Gastrocnemius medialis (tissue), 4 donors: ENCODE measurements at places on chromosomes 7 and 10. TPM values are rescaled to one million over a fixed set of nuclear protein-coding genes. Genes with fewer than 3 reads are reported as not detected.
A peak's percentile ranks its signal among the peaks of the same experiment; 100 is the strongest.

The WNT8B gene
- total RNA-seq = not detected

The PROSER2 gene
- 0.88 TPM for total RNA-seq

The AKR1C2 gene
- total RNA-seq = 336 TPM

The PAX4 gene
- not detected for total RNA-seq

The DPYSL4 gene
- 0.61 TPM for total RNA-seq

The RNF32 gene
- total RNA-seq = not detected

The OR2A42 gene
- not detected for total RNA-seq

The ITPRID1 gene
- not detected for total RNA-seq

The CADPS2 gene
- total RNA-seq = 3.7 TPM

The MYH16 gene
- not detected for total RNA-seq

The SUN3 gene
- not detected for total RNA-seq

The ANXA7 gene
- 199 TPM for total RNA-seq

The MUC3A gene
- total RNA-seq = 0.71 TPM

The AMPH gene
- total RNA-seq = 4.5 TPM

The LRRD1 gene
- not detected for total RNA-seq

The CALHM3 gene
- not detected for total RNA-seq

The MYL7 gene
- total RNA-seq = not detected

The SORBS1 gene
- 331 TPM for total RNA-seq

The TMEM229A gene
- not detected for total RNA-seq

DNA sequence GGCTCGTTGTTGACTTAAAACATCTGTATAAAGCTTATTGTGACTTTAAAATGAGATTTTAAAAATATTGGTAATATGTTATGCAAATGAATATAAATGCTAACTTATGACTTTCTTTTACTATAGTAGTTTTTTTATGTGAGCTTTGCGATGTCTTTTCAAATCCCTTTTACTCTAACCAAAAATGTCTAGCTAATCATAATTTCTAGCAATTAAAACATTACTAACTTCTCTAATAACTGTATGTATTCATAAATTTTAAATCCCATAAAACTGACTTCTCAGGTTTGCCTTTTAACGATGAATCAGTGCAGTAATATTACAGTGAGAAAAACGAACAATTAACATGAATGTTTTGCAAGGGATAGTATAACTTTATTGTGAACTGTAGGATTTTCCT lies 113.2 kb downstream of the MAPK8 start:
- DNase-seq = no peak

DNA sequence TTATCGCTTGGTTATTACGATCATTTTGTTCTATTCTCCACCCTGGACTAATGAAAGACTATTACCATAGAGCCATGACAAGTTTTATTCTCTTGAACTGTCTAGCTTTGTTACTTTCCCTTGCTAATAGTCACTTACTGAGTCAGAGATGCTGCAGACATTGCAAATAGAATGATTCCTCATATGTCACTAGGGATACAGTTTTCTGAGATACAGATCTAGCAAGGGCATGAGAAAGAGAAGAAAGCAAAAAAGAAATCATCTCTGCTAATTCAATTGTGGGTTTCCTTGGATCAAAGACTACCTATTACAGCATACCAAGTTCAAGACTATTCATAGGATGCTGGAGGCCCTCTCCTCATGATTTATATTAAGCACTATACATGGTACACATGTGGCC lies 204.3 kb downstream of the MBL2 start:
- DNase-seq = no peak

DNA sequence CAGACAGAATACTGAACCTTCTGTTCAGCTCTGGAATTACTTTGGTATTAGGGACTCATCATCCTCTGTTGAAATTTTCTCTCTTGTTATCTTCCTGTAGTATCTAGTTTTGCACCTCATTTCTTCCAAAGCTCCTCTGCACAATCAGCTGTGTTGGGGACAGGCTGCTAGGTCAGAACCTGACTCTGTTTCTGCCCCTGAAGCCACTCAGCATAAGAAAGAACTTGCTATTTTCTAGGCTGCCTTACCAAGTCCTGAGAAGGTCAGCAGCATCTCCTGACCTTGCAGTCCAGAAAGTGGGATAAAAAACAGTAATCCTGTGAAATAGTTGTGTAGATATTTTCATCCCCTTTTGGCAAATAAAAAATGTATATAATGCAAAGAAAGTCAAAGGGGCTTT lies 862.6 kb downstream of the SORCS3 start:
- no peak for DNase-seq

- DNase-seq = no peak
Measured at GRCh38 chr10:128549101-128549608, 422.9 kb upstream of the MKI67 start.

GRCh38 chr10:75955973-75956502 lies 524.6 kb downstream of the LRMDA start:
- no peak for DNase-seq

- DNase-seq = no peak
Measured at GRCh38 chr10:106727170-106727569, 437.3 kb downstream of the SORCS1 start.

DNA sequence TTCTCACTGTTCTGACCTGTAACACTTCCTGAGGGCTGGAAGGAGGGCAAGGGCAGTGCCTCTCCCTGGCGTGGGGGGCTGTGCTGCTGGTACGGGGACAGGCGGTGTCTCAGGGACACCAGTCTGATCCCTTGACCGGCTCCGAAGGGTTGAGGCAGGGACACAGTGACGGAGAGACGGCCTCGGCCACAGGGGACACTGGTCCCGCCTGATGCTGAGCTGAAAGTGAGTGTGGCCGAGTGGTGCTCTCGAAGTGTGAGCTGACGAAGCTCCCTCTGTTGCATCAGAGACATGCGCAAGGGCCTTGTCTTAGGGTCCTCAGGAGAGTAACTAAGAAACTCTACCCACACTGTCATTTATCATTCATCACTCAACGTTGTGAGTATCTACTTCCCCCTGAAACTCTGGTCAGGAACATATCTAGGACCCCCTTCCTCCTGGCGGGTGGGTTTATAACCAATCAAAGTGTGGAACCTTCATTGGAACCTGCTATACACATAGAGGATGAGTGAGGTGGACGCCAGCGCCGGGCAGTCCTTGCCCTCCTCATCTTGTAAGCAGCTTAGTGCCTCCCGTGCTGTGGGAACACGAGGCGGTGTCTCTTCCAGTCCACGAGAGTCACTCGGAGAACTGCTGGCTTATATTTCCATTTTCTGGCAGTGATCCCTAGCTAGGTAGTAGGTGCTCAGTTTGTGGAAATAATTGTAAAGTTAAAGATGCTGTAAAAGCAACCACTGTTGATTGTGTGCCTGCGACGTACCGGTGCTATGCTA lies 283.1 kb downstream of the DNAJB6 start:
- DNase-seq = no peak

GRCh38 chr10:120506674-120507073 lies 49.6 kb downstream of the PLPP4 start:
- DNase-seq = no peak

GRCh38 chr10:101839002-101839401 lies 4.6 kb downstream of the KCNIP2 start:
- no peak for DNase-seq

DNA sequence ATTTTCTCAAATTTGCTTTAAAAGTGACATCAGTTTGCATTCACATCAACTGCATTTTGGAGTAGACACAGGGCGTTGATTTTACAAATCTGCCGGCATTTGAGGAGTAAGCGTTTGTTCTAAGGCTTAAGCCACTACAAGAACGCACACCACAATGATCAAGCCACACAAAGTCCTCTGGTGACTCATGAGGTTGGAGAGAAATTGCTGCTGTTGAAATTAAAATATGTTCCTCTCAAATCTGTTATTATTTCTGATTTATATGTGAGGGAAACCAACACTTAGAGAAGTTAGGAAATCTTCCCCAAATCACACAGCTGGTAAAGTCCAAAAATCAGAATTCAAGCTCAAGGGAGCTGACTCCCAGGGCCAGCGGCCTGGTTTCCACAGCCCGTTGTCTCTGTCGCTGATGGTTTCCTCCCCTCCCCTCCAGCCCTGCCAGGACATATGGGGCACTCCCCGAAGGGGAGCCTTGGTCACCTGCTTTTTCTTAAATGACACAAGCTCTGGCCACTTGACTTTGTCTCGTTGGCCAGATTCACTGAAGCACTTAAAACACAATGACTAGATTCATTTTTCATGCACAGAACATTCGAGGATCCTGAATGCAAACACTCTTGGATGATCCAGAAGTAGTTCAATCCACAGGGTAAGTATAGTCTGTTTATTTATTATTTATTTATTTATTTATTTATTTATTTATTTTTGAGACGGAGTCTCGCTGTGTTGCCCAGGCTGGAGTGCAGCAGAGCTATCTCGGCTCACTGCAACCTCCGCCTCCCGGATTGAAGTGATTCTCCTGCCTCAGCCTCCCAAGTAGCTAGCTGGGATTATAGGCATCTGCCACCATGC lies 29.2 kb upstream of the KLF6 start:
- DNase-seq = no peak

DNA sequence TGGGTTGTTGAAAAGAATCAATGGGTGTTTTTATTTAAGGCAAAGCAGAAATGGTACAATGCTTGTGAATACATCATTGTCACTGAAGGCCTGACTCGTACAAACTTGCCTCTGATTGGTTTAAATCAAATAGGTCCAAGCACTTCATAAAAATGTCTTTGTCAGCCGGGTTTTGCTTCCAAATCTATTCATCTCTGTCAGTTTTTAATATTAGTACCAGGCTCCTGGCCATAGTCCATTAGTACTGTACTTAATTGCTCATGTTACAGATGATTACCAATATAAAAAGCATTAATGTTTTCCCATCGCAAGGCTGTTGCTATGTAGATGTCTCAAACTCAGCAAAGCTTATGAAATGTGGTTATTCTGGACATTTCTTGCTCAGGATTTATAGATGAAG lies 171.9 kb downstream of the ARID5B start:
- no peak for DNase-seq

GRCh38 chr7:153943457-153943856 lies 108.7 kb upstream of the DPP6 start:
- no peak for DNase-seq

GRCh38 chr10:130409331-130409730 lies 273.1 kb downstream of the GLRX3 start:
- no peak for DNase-seq

DNA sequence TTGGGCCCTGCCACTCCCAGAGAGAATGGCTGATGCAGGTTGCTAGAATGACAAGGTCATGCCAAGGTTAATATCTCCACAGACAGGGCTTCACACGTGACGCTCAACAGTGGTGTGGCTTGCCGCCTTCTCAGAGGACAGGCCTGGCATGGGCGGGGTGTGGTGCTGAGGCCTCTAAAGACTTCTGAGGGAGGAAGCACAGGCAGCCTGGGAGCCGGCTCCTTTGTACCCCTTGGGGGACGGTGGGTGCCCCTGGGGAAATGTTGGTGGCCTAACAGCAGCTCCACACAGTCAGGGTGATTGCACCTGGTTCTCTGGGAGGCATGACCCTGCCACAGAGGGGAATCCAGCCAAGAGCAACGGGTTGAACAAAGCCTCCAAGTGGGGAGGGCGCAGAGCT lies 115.1 kb downstream of the PKD1L1 start:
- no peak for DNase-seq

DNA sequence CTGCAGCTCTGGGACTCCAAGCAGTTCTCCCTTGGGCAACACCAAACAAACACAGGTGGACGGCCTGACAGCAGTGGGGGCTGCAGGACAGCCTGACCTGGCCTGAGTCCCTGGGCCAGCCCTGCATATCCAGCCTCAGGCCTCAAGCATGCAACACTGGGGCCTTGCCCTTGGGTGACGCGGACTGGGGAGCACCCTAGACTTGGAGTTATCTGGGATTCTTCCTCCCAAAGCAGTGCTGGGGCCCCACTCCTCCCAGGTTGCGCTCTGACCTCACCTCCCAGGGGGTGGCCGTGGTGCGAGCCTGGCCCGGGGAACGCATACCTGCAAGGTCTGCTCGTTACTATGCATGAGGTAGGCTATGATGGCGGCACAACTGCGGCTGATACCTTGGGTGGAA lies 6.2 kb upstream of the TMEM120A start:
- no peak for DNase-seq

DNA sequence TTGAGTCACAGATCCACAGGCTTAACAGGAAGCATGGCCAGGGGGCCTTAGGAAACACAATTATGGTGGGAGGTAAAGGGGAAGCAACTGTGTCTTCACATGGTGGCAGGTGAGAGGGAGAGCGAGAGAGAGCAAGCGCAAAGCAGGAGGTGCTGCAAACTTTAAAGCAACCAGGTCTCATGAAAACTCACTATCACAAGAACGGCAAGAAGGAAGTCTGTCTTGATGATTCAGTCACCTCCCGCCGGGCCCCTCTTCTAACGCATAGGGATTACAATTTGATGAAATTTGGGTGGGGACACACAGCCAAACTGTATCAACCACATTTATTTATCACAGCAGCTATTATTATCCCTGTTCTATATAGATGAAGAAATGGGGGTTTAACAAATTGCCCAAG lies 201.6 kb downstream of the DPP6 start:
- DNase-seq = no peak

DNA sequence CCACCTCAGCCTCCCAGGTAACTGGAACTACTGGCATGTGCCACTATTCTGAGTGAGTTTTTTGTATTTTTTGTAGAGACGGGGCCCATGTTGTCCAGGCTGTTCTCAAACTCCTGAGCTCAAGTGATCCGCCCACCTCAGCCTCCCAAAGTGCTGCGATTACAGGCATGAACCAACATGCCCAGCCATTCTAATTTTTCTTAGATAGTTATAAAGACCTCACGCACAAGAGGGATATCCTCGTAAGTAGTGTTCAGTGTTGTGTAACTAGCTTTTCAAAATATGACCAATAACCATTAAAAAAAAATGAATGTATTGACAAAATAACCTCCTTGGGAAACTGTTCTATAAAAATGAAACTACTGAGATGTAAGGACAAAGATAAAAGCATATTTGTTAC lies 90.5 kb upstream of the FERD3L start:
- DNase-seq = no peak

GRCh38 chr7:99679400-99680191 lies at the start of gene CYP3A5:
CYP3A5 (minus strand) TSS chr7:99679996; CDS start chr7:99679896, 100 bp downstream.
- peak; percentile 25 for DNase-seq

GRCh38 chr10:89121764-89122020 lies 85.4 kb downstream of the CH25H start:
- no peak for DNase-seq

GRCh38 chr10:68506411-68506810 lies 20.9 kb downstream of the SLC25A16 start:
- no peak for DNase-seq

DNA sequence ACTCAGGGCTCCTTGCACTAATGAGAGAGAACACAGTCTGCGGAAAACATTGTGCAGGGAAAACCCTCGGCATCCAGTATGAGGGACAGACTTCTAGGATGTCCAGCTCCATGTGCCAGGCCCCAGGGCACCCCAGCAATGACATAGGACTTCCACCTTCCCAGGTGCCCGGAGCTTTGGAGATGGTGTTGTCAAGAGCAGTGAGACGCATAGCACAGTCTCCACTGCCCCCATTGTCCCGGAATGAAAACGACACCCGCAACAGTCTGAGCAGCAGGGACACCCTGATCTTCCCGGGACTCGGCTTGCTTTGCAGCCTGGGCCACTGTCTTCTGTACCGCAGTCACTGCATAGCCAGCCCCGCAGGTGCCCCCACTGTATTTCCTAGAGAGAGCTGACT lies 339.2 kb upstream of the ADARB2 start:
- no peak for DNase-seq
